ENCODE measurements at places on chromosomes 5 and 9.

GRCh38 chr9:104386013-104386412 is 118.0 kb upstream of the OR13F1 start:
- no peak for DNase-seq

DNA sequence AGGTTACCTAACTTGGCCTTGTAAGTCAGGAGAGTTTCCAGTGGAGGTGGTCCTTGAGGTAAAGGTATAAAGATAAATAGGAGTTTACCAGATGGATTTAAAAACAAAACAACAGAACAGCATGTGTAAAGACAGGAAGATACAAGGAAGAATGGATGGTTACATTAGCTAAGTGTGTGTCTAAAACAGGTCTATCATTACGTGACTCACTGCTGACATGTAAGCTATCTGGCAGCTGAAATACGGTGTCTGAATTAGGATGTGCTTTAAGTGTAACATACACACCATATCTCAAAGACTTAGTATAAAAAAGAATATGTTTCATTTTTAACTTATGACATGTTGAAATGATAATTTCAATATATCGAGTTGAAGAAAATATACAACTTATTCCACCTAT is 405.1 kb upstream of the ADAMTSL1 start:
- DNase-seq, result no peak

GRCh38 chr5:137727623-137728022 is 8.3 kb downstream of the KLHL3 start:
- DNase-seq, result no peak

DNA sequence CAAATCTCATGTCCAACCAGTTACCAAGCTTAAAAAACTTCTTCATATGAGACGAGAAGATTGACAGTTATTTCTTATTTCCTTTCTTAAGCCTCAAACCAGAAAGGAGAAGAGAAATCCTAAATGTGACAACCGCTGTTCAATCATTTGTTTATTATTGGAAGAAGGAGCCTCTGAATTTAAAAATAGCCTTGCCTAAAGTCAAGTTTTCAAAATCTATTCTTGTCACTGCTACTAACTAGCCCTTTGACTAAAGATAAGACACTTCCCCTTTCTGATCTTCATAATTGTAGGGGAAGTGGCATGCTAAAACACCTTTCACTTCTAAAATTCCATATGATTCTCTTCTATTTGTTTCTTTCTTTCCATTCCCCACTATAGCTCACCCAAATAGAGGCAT is 106.2 kb upstream of the EMB start:
- DNase-seq, result no peak

DNA sequence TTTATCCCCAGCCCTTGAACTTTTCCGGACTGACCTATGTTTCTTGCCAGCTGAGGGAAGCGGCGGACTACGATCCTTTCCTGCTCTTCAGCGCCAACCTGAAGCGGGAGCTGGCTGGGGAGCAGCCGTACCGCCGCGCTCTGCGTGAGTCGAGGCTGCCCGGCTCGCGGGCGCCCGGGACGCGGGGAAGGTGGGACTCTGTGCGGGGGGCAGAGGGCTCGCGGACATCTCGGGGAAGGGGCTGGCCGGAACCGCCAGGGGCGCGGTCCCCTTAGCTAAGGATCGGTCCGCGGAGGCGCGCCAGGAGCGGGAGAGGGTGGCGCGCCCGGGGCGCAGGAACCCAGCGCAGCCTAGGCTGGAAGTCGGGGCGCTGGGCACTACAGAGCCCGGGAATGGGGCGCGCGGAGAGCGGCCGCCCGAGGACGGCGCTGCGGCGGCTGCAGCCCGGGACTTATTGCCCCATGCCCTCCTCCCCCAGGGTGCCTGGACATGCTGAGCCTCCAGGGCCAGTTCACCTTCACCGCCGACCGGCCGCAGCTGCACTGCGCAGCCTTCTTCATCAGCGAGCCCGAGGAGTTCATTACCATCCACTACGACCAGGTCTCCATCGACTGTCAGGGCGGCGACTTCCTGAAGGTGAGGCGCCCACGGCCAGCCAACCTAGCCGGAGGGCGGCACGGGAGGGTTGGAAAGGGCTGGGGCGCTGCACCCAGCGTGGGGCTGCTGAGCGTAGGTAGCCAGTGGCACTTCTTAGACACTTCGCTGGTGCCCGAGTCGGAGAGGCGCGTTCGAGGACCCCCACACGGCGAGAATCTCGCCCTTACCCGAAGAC is 922 bp downstream of the CRHBP start:
- DNase-seq, result no peak

DNA sequence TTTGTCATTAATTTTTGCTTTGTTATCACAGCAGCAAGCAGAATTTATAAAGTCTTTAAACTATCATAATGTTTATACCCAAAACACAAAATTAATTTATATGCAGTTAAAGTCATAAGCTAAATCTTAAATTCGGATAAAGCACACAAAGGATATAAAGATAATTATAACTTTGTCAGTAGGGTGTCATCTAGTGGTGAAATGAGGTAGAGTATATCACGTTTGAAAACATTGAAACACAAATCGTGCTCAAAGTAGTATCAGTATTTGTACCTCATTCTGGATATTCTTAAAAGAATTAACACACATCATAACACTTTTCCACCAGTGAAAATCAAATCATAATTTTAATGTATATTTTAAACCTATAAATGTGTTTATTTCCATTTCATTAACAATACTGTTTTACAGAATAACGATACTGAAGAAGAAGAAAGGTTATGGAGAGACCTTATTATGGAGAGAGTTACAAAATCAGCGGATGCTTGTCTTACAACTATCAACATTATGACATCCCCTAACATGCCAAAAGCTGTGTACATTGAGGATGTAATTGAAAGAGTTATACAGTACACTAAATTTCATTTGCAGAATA is 129.5 kb downstream of the NIPBL start:
- no peak for DNase-seq

Data from NCI-H524 treated with DMSO at 0.1 percent for 48 hours (cell line).